ENCODE measurements at places on chromosomes 1 and 21.

DNA sequence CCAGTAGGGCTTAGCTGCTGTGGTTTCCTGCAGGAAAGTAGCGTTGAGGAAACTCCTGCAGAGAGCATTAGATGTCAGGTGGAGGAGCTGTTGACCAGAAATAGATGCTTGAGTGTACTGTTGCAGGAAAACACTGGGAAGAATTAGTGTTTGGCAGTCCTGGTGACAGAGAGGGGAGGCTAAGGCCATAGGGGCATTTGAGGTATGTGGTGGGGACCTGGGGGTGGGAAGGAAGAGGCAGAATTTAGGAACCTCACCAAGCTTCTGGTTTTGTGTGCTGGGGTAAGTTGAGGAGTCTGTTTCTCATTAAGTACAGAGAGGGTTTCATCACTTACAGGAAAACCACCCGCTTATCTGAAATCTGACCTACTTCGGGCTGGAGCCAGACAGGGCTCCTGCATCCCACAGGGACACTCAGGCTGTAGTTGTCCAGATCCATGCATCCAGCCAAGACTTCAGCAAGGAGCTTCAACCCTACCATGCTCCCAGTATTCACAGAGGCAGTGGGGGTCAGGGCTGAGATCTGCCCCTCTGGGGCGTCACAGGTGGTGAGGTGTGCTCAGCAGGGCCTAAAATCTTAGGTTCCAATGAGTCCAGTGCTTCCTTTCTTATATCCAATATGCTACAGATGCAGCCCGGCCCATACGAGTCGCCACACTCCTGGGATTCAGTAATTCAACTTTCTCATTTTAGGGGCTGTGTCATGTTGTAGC lies 15.1 kb downstream of the SH2D2A start:
- no peak for DNase-seq

GRCh38 chr1:18556364-18556763 lies 74.3 kb upstream of the PAX7 start:
- no peak for DNase-seq

DNA sequence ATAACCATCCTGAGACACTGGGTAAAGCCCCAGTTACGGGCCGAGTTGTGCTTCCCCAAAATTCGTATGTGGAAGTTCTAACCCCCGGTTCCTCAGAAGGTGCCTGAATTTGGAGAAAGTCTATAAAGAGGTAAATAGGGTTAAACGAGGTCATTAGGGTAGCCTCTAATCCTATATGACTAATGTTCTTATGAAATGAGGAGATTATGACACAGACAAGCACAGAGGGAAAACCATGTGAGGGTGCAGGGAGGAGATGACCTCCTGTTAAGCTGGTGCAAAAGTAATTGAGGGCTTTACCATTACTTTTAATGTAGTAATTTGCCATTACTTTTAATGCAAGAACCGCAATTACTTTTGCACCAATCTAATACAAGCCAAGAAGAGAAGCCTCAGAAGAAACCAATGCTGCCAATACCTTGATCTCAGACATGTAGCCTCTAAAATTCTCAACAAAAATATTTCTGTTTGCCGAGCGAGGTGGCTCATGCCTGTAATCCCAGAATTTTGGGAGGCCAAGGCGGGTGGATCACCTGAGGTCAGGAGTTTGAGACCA lies 260.8 kb downstream of the GPATCH2 start:
- DNase-seq, result no peak

DNA sequence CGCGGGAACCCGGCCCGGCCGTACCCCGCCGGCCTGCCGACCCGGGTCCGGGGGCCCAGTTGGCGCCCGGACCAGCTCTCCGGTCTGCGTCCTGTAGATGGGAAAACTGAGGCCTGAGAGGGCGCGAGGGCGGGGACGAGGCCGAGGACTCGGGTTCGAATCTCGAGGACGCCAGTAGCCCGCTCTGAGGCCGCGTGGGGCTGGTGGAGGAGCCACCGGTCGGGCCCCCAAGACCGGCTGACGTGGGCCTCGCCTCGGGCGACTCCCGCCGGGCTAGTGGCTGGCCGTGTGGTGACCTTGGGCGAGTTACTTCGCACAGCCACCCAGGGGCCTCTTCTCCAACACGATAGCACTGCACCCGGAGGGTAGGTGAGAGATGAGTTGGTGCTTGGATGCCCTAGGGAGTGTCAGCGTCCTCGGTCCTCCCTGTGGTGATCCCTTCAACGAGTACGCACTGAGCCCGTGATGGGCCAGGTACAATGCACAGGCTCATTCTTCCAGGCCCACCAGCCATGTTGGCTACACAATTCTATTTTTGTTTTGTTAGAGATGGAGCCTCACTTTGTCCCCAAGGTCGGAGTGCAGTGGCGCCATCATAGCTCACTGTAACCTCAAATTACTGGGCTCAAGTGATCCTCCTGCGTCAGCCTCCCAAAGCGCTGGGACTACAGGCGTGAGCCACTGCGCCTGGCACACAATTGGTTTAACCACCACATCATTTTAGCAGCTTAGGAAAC lies 404 bp upstream of the SCMH1 start:
- no peak for DNase-seq

- DNase-seq, result no peak
Measured at GRCh38 chr1:30855686-30856259, 52.8 kb downstream of the SDC3 start.

- DNase-seq, result no peak
Measured at GRCh38 chr1:200873671-200874397, 1.1 kb downstream of the GPR25 start.

GRCh38 chr1:70003211-70003908 lies 202.0 kb downstream of the LRRC40 start:
- DNase-seq, result no peak

All from vagina (tissue), 2 donors.